ENCODE measurements at places on chromosomes 3 and 15.

- peaks cover 13% of the 10 kb centered on the region for H3K4me1 ChIP-seq
- H3K27me3 ChIP-seq, result no peaks in the 10 kb centered on the region
- DNase-seq, result no peak
Measured at GRCh38 chr15:100353449-100353848, 11.7 kb upstream of the ADAMTS17 start.

- H3K4me3 ChIP-seq, result no peak overlapping the region
- peak; percentile 3 for DNase-seq
- no peak overlapping the region for H3K27ac ChIP-seq
- no peaks in the 10 kb centered on the region for H3K27me3 ChIP-seq
- H3K4me1 ChIP-seq, result peaks cover 31% of the 10 kb centered on the region
Measured at GRCh38 chr3:46087871-46088270, 60.6 kb upstream of the XCR1 start.

DNA sequence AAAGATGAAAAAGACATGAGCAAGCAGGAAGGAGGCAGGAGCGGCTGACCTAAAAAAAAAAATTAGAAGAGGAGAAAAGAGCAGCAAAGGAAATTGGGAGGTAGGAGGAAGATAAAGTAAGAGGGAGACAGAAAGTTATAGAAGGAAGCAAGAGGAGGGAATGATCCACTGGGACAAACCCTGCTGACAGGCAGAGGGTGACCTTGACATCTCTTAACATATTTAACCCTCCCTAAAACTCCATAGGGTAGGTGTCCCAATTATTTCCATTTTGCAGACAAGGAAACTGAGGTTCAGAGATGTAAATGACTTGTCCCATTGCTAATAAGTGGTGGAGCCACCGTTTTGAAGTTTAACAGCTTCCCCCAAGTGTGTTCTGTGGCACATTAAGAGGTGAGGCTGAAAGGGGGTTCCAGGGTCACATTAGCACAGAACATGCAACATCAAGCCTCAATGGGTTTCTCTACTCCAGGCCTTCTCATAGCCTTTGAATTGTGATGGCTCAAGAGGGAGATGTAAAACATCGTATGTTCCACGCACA, 37.4 kb upstream of the PRICKLE2 start:
- no peaks in the 10 kb centered on the region for H3K27me3 ChIP-seq
- H3K36me3 ChIP-seq, result no peaks in the 10 kb centered on the region
- no peak for DNase-seq
- H3K4me1 ChIP-seq, result peaks cover 58% of the 10 kb centered on the region
- peak overlapping the region; percentile 74 for H3K27ac ChIP-seq
- no peak overlapping the region for H3K4me3 ChIP-seq

DNA sequence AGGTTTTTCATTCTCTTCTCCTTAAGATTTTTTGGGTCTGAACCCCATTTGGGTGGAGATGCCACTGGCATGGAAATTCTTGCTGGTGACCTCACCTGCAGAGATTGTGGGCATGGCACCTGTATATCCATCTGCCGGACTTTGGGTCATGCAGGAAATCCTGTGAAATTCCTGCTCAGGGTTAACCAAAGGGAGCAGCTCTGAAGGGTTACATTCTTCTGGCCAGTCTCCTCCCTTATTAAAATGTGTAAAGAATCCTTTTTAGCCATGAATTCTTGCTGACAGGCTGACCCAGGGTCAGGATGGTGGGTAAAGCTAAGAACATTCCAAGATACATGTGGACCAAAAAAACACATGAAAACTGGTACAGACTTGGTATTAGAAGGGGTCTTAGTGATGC, 27.4 kb downstream of the ARHGEF26 start:
- DNase-seq, result no peak
- no peak overlapping the region for H3K4me3 ChIP-seq
- H3K36me3 ChIP-seq, result no peaks in the 10 kb centered on the region
- H3K4me1 ChIP-seq, result no peaks in the 10 kb centered on the region

- no peak for DNase-seq
- H3K4me1 ChIP-seq, result no peaks in the 10 kb centered on the region
- no peaks in the 10 kb centered on the region for H3K27me3 ChIP-seq
Measured at GRCh38 chr3:35946121-35946853, 307.0 kb downstream of the ARPP21 start.

- H3K4me1 ChIP-seq, result no peaks in the 10 kb centered on the region
- no peaks in the 10 kb centered on the region for H3K27me3 ChIP-seq
- no peaks in the 10 kb centered on the region for H3K36me3 ChIP-seq
- H3K27ac ChIP-seq, result no peak overlapping the region
- no peak for DNase-seq
Measured at GRCh38 chr3:68256635-68257223, 602.3 kb upstream of the SUCLG2 start.

DNA sequence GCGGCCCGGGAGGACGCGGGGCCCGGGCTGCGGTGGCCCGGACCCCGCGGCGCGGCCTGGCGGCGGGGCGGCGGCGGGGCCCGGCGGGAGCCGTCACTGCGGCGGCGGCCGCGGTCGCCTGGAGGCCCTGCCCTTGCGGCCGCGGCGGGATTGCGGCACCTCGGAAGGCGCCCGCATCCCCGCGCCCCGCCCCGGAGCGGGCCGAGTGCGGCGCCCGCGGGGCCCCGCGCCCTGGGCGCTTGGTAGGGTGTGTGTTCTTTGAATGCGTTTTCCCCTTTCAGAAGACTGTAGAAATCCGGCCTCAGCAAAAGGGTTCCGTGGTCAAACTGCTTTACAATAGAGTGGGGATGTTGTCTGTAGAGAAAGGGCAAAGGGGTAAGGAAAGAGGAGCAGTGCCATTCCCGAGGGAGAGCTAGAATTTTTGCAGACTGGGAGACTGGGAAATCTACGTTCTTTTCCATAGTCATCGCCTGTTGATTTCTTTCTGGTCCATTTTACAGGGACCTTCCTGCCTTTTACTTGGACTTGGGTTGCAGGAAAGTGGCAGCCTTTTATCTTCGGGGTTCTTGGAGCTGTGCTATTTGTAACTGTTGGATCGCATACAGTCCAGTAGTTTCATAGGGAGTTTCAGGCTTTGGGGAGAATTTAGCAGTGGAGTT, 630 bp downstream of the SNRK start:
- DNase-seq, result no peak
- H3K27ac ChIP-seq, result peak overlapping the region; percentile 92
- H3K4me3 ChIP-seq, result peak overlapping the region; percentile 67

DNA sequence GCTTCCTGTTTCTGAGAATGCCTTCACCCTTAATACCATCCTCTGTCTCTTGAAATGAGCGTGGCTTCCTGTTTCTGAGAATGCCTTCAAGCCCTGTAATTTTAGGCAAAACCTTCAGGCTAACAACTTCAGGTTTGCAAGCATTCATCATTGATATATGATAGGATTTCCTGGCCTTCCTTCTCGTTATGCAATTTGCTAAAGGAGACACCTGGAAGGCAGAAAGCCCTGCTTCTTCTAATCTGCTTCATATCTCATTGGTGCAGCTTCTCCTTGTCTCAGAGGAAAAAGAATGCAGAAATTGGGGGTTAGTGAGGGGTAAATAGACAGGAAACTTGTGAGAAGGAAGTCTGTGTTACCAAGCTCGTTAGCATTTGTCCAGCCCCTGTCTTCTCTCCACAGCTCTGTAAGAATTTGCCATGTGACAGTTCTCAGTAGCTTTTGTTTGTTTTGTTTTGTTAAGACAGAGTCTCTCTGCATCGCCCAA, 7.3 kb downstream of the ARL6IP5 start:
- no peaks in the 10 kb centered on the region for H3K36me3 ChIP-seq
- peak overlapping the region; percentile 21 for H3K27ac ChIP-seq
- peaks cover 96% of the 10 kb centered on the region for H3K4me1 ChIP-seq

DNA sequence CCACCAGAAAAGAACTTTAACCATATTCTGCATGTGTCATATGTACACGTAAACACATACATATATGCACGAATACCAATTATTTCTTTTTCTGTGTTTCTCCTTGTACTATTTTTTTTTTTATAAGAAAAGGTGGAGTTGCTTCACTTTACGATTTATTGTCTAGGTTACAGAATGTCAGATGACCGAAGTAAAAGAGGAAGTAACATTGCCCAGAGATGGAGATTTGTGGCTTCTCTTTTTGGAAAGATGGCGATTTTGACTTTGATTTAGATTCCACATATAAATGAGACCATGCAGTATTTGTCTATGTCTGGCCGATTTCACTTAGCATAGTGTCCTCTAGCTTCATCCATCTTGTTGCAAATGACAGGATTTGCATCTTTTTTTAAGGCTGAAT, 293.1 kb downstream of the SV2B start:
- no peak for DNase-seq
- no peaks in the 10 kb centered on the region for H3K27me3 ChIP-seq
- H3K36me3 ChIP-seq, result no peaks in the 10 kb centered on the region
- no peak overlapping the region for H3K27ac ChIP-seq
- no peaks in the 10 kb centered on the region for H3K4me1 ChIP-seq

GRCh38 chr15:87955284-87955909, 301.1 kb downstream of the NTRK3 start:
- H3K4me1 ChIP-seq, result no peaks in the 10 kb centered on the region
- no peaks in the 10 kb centered on the region for H3K36me3 ChIP-seq
- H3K27ac ChIP-seq, result no peak overlapping the region
- H3K27me3 ChIP-seq, result no peaks in the 10 kb centered on the region
- H3K4me3 ChIP-seq, result no peak overlapping the region
- no peak for DNase-seq

DNA sequence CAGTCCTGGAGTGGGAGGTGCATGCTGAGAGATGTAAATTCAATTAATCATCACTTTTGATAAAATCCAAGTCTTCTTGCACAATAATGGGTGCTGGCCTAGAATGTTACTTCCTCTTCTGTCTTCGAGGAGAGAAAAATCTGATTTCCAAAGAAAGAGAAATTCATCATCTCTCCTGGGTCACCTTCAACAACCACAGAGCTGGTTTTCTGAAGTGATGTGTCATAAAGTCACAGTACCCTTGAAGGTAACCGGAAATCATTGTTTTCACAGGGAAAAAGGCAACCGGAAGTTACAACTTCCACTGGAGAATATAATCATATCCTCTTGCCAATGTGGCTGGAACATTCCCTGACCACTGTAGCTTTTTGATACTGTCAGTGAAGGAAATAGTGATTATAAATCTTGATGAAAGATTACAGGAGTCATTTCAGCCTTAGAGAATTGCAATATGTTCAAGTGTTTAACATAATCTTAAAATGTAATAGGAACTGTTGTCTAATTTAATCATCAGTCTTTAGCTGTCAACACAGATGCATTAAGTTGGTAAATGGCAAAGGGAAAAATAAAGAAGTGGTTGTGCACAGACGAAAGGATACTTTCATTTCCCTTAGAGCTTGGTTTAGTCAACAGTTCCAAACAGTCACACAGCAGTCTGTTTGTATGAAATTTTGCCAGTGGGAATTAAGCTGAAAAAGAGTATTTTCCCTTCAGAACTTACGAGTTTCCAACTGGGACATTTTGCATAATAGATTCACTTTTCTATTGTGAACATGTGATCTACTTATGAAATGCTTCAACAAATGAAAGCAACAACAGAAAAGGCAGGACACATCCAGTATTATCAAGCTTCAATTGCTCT, 106.5 kb upstream of the SLC4A7 start:
- peaks cover 43% of the 10 kb centered on the region for H3K4me1 ChIP-seq
- H3K27me3 ChIP-seq, result no peaks in the 10 kb centered on the region
- no peak overlapping the region for H3K4me3 ChIP-seq
- H3K36me3 ChIP-seq, result no peaks in the 10 kb centered on the region

GRCh38 chr3:143839980-143840379, 8.3 kb downstream of the SLC9A9 start:
- H3K4me1 ChIP-seq, result peaks cover 22% of the 10 kb centered on the region
- H3K27ac ChIP-seq, result no peak overlapping the region
- no peak overlapping the region for H3K4me3 ChIP-seq
- H3K27me3 ChIP-seq, result no peaks in the 10 kb centered on the region
- DNase-seq, result no peak
- H3K36me3 ChIP-seq, result no peaks in the 10 kb centered on the region

DNA sequence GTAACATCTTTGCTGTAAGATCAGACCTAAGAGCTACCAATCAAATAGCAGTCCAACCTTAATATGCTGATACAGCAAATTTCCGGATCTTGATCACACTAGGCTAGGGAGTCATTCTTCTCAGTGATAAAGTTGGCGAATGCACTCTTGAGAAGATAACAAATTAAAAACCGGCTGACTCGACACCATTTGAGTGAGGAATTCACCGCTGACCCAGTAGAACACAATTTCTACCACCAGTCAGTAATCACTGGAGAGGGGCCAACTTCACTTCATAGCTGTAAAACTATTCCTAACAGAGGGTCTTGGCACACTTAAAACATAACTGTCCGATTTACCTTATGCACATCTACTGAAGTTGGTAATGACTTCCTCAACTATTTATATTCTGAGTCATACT, 47.2 kb downstream of the MEIS2 start:
- no peak for DNase-seq
- peaks cover 16% of the 10 kb centered on the region for H3K4me1 ChIP-seq
- no peak overlapping the region for H3K27ac ChIP-seq
- H3K27me3 ChIP-seq, result no peaks in the 10 kb centered on the region
- H3K36me3 ChIP-seq, result no peaks in the 10 kb centered on the region

DNA sequence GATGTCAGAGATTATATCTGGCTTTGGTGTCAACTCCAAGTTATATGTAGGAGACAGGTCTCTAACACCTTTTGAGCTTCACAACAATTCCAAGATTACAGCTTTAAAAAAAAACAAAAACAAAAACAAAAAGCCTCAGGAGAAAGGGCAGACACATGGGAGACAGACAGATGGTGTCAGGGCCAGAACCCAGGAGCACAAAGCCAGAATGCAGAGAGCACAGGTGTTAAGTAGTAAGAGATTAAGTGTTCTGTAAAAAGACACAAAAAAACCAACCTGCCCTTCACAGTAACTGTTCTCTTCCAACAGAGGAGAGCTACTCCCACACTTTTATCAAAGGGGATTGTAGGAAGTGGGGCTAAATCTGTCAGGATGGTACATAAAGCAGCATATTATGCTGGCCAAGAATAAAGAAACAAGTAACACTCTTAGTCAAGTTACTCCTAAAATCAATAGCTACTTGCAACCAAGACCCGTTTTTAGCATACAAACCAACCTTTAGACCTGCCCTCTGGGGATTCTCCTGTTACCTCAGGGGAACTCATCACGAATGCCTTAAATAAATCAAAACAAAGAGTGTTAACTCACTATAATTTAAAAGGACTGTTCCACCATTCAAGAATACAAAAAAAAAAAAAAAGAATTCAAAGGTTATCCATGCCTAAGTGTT, 5.9 kb downstream of the CPEB1 start:
- no peak overlapping the region for H3K27ac ChIP-seq
- H3K27me3 ChIP-seq, result no peaks in the 10 kb centered on the region
- no peak for DNase-seq

- no peak for DNase-seq
- H3K36me3 ChIP-seq, result no peaks in the 10 kb centered on the region
- no peak overlapping the region for H3K4me3 ChIP-seq
- no peak overlapping the region for H3K27ac ChIP-seq
- H3K4me1 ChIP-seq, result peaks cover 14% of the 10 kb centered on the region
Measured at GRCh38 chr3:42176242-42177034, 85.3 kb downstream of the TRAK1 start.

DNA sequence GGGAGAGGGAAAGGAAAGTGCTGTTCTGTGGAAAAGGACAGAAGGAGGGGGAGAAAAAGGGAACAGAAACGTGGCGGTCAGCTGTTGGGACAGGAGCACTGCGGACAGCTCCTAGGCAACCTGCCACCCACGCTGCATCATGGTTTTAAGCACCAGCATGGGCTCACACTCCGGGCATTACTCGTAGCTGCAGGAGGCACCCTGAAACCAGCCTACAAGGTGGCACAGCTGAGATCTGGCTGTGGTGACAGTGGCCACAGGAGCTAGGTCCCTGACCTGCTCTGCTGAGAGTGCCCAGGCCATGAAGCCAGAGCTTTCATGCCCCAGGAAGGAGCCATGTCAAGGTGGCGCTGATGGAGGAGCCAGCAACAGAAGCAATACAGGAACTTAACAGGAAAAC, 161.4 kb upstream of the ST8SIA2 start:
- H3K27ac ChIP-seq, result no peak overlapping the region
- no peaks in the 10 kb centered on the region for H3K27me3 ChIP-seq
- H3K4me3 ChIP-seq, result no peak overlapping the region
- no peaks in the 10 kb centered on the region for H3K36me3 ChIP-seq
- no peaks in the 10 kb centered on the region for H3K4me1 ChIP-seq

Measured in vagina (tissue), 2 donors.